ENCODE measurements at places on chromosomes 2 and 18.

DNA sequence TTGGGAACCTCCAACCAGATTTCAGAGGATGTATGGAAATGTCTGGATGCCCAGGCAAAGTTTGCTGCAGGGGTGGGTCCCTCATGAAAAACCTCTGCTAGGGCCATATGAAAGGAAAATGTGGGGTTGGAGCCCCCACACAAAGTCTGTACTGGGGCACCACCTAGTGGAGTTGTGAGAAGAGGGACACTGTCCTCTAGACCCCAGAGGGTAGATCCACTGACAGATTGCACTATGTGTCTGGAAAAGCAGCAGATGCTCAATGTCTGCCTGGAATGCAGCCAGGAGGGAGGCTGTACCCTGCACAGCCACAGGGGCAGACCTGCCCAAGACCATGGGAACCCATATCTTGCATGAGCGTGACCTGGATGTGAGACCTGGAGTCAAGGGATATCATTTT lies 573.7 kb upstream of the NXPH2 start:
- DNase-seq: no peak

DNA sequence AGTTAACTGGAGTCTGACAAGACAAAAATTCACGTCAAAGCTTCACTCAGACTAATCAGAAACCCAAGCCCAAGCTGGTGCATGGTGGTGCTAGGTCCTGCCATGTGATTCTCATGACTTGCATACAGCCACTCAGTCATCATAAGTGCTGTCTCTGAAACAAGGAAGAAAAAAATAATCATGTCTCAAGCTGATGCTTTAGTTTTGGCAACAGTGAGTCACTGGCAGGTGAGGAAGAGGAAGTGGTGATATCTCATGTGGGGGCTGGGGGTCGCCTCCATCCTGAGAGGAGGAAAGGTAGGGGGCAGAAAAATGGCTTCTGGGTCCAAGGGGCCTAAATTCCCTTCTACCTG lies 136.3 kb downstream of the TMEM163 start:
- DNase-seq: no peak

GRCh38 chr2:230068651-230069055 lies at the start of gene SLC16A14:
Gene SLC16A14, minus strand, starts transcription at chr2:230068924. Its CDS starts 9,572 bp downstream, at chr2:230059352.
- DNase-seq: no peak

GRCh38 chr2:230865307-230865765 lies 594 bp downstream of the ITM2C start:
- no peak for DNase-seq

DNA sequence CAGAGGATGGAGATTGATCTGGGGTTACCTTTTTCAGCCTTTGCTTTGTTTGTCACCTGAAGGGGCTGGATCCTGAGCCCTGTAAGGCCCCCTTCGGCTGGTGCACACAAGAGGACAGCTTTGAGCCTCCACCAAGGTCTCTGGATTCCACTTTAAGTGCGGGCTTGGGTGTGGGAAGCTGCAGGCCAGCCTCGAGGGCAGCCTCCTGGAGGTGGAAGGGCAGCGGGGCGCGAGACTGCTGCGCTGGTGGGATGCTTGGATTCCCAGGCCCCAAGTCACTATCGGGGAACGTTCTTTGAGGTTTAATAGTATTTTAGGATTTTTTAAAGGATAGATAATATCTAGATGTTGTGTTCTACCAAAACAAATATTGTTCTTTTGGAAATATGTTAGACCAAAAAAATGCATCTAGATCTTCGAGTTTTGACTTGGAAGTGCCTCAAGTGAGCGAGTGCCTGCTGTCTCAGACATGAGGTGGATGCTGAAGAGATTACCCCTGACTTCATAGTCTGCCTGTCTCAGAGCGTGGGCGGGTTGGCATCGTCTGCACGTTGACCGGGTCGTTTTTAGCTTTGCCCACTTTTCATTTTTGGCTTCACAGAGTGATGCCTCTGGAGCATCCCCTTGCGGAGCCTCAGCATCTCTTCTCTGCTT lies 113.8 kb downstream of the AGAP1 start:
- no peak for DNase-seq

DNA sequence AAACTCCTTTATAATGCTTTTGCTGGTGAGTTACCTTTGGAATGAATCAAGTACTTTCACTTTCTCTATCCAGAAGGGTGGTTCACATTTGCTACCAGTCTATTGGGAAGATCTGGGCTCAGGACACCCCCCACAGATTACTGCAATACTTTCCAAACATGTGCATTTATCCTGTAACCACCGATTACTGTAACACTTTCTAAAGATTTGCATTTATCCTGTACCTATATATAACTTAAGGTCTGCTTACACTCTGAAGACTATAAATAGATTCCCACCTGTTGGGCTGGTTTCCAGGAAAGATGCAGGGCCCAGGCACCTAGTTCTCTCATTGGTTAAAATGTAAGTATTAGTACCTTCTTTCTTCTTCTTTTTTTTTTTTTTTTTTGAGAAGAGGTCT lies 113.0 kb upstream of the NEDD4L start:
- no peak for DNase-seq

GRCh38 chr2:24478243-24478642 lies 12.8 kb upstream of the NCOA1 start:
- no peak for DNase-seq

DNA sequence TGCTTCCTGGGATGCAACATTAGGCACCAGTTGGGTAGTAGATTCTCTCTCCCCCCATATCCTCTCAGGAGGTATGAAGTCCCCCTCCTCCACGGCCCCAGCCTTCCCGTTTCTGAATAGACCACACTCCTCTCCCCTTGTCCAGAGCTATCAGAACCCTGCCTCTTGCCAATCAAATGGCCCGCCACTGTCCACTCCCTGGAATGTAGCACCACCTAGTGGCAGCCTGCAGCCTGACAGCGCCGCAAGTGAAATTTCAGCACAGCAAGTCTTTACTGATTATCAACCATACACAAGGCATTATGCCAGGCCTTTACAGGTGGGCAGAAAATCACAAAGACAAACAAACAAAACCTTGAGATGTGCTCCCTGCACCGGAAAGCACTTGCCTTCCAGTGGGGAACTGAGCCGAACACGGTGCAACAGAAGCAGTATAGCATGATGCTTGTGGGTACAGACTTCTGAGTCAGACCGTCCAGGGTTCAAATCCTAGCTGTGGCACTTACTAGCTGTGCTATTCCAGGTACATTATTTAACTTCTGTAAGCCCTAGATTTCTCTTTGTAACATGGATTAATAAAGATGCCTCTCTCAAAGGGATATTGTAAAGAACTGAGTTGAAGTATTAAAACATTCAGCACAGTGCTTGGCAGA lies 174.0 kb downstream of the SMAD2 start:
- DNase-seq: peak; percentile 23
